ENCODE measurements at places on chromosomes 1 and 21.

GRCh38 chr1:3707298-3707938 lies 44.8 kb upstream of the CCDC27 start:
- DNase-seq, result no peak

- DNase-seq, result peak; percentile 54
Measured at GRCh38 chr1:200131551-200132125, 104.1 kb downstream of the NR5A2 start.

- peak; percentile 45 for DNase-seq
Measured at GRCh38 chr1:110084227-110085078, 14.0 kb upstream of the ALX3 start.

DNA sequence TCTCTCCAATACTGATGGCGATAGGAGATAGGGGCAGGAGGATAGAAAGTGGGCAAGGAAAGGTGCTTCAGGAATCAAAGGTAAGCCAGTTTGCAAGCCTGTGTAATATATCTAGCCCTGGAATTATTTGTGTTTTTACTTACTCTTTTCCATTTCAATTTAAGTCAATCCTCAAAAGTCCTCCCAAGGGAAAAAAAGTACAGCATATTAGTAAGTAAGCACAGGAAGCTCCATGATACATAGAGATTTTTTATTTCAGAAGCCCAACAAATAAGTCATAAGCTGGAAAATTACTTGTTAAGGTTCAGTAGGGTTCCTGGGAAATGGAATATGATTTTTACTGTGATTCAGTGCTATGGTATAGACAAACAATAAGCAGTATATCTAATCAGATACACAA lies 337.7 kb upstream of the DUSP10 start:
- no peak for DNase-seq

GRCh38 chr21:41418393-41418792 lies 7.6 kb upstream of the MX1 start:
- DNase-seq, result no peak

DNA sequence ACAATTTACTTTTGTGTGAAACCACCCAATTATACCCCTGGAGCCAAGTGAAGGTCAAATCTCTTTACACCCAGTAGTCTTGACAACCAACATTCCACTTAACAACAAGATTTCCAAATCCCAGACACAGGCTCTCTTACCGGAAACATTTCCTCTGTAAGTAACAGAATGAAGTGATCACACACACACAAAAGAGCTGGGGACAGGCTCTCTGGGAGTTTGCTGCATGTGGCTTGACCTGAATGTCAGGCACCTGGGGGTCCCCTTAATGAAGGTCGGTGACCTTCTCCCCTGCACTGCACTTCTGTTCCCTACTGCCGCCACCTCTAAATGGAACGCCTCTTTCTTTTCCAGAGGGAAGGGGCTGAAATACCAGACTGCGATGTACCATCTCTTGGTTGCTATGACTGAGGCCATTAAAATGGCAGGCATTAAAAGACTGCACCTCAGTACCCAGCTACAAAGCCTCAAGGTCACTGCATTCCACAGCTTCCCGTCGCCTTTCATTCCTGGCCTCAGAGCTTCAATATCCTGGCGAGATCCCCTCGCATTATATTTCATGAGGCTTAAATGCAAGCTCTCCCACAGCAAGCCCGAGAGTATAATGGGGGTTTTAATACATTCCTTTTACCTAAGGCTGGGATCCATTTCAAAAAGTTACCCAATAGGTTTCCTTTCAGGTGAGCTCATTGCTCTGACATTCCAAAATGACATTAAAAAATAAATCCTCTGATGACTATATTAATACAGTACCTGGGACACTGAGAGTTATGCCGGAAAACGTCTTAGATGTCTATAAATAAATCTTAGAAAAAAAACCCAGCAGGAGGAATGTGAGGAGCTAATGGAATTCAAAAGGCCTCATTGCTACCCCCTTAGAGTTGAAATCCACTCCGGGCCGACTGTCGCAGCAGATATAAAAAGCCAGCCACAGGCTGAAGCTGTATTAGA lies 90.9 kb upstream of the DIRAS3 start:
- DNase-seq, result no peak

DNA sequence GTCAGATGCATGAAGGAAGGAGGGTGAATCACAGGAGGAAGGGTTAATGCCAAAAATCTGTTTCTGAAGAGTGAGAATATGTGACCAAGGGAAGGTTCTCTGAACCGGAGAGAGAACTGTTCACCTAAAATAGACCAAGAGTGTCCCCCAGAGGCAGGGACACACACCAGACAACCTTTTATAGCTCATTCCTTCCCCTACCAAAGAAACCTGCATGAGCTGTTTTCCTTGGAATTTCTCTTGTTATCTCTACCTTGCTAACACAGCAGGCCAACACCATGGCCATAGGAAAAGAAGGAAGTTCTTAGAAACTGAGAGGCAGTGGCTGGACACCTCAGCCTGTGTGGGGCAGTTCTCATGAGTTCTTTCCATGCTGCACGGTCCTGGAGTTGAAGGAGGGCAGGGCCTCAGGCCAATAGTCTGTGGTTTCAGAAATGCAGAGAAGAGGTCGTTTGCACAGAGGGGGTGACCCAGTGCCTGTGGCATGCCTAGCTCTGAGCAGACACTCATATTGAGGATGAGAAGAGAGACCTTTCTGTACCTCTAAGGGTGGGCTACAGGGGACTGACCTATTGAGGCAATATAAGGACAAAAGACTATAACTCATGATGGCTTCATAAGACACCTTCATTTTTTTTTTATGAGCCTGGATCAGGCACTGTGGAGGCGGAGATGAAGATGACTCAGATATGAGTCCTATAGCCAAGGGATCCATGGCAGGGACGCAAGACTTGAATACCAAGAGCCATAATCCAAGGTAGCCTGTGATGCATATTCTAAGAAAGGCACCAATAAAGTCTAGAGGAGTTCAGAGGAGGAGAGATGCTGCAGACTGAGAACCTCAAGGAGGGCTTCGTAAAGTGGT lies 39.4 kb downstream of the IGFN1 start:
- peak; percentile 84 for DNase-seq

GRCh38 chr1:88998716-88999115 lies 6.3 kb upstream of the KYAT3 start:
- DNase-seq, result peak; percentile 77
